ENCODE measurements at places on chromosomes 12 and 14.

DNA sequence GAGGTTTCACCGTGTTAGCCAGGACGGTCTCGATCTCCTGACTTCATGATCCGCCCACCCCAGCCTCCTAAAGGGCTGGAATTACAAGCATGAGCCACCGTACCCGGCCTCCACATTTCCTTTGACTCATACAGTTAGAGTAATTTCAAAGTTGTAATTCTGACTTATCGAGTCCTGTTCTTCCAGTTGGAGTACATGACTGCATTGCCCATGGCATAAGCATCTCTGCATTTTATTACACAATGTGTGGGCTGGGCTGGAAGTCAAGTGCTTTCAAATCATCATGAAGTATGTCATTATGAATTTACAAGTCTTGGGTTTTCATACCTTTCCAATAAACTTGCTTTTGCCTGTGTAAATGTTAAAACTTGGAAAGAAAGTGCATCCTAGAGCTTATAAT lies 1295.7 kb upstream of the FLRT2 start:
- no peak for DNase-seq

GRCh38 chr12:119447126-119447525 lies 112.6 kb downstream of the CCDC60 start:
- DNase-seq, result no peak

DNA sequence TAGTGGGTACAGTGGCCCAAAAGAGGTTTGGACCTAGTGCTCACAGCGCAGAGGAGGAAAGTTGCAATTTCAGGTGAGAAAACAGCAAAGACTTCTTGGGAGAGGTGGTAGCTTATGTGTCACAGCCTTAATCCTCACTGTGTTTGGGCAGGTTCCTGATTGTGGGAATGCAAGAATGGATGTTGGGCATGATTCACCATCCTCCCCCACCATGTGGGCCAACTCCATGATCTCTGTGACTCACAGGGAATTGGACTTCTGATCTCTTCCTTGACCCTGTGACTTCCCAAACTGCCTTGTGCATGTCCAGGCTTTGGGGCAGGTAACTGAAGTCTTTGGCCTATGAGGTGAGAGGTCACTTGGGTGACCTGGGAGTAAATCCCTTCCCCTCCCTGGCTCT lies 1.8 kb upstream of the CHST11 start:
- DNase-seq, result peak; percentile 81

- DNase-seq, result no peak
Measured at GRCh38 chr12:10554756-10555481, 49.2 kb downstream of the EIF2S3B start.

- no peak for DNase-seq
Measured at GRCh38 chr14:89085737-89086382, 261.4 kb downstream of the TTC8 start.

GRCh38 chr14:76086636-76087035 lies 65.1 kb upstream of the GPATCH2L start:
- no peak for DNase-seq

DNA sequence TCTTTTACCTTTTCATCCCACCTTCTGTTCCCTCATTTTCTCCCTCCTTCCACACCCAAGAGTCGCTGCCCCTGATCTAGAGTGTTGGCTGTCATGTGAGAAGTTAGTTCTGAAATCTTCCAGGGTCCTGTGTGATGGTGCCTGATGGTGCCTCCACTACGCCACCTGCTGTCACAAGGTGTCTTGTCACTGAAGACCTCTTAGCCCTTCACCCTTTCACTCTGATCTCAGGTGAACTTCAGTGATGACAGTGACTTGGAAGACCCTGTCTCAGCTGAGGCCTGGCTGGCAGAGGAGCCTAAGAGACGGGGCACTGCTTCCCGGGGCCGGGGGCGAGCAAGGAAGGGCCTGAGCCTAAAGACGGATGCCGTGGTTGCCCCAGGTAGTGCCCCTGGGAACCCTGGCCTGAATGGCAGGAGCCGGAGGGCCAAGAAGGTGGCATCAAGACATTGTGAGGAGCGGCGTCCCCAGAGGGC lies 7.6 kb upstream of the PFDN5 start:
- DNase-seq, result no peak

- no peak for DNase-seq
Measured at GRCh38 chr12:121980892-121981272, 40.8 kb upstream of the BCL7A start.

- no peak for DNase-seq
Measured at GRCh38 chr12:92162079-92162478, 16.4 kb upstream of the BTG1 start.

DNA sequence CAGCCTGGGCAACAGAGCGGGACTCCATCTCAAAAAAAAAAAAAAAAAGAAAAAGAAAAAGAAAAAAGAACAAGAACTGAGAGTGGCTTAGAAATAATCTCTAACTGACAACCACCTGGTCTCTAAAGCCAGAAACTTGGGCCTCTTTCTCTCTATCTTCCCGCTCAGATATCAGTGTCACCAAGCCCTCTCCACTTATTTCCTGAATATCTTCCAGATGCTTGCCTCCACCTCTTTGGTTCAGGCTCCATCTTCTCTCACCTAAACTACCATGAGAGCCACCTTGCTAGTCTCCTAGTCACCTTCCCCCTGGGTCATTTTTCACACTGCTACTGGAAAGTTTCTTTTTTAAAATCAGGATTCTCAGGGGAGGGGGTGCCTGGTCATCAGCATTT lies 1.8 kb upstream of the TM9SF1 start:
- DNase-seq, result no peak

Measured in H54 (cell line).